CD4-positive, alpha-beta T cell (primary cell): ENCODE measurements at places on chromosomes 4 and X. TPM values are rescaled to one million over a fixed set of nuclear protein-coding genes. Genes with fewer than 3 reads are reported as not detected.

GRCh38 chrX:17413228-17413627, 38.2 kb downstream of the NHS start:
- H3K4me1 ChIP-seq, result no peaks in the 10 kb centered on the region
- no peak for DNase-seq
- H3K4me3 ChIP-seq, result no peak overlapping the region
- H3K27ac ChIP-seq, result no peak overlapping the region
- no peaks in the 10 kb centered on the region for H3K36me3 ChIP-seq

- no peaks in the 10 kb centered on the region for H3K4me1 ChIP-seq
- H3K36me3 ChIP-seq, result no peaks in the 10 kb centered on the region
- H3K27ac ChIP-seq, result no peak overlapping the region
- H3K27me3 ChIP-seq, result no peaks in the 10 kb centered on the region
- H3K4me3 ChIP-seq, result no peak overlapping the region
Observed at GRCh38 chr4:150495550-150495949, 86.4 kb upstream of the MAB21L2 start.

DNA sequence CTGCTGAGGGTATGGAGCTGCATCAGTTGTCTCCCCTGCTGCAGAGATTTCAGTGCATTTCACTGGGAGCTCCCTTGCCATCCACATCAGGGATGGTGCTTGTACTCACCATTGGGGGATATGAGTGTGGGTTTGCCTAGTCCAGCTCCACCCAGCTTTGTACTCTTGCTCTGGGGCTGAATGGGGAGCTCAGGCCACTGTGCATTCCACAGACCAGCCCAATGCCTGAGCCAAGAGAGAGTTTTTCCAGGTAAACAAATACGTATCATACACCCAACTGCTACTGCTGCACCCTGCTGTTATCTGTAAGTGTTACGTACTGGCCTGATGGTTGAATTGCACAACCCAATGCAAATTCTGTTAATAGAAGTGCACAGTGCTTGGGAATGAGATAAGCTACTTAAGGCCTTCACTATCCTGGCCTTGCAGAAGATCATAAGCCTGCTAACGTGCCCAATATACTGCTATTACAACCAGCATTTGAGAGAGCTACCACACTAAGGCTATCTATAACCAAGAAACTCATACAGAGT, 205.0 kb upstream of the DMD start:
- H3K36me3 ChIP-seq, result no peaks in the 10 kb centered on the region
- DNase-seq, result no peak
- H3K4me1 ChIP-seq, result no peaks in the 10 kb centered on the region
- H3K27ac ChIP-seq, result no peak overlapping the region

DNA sequence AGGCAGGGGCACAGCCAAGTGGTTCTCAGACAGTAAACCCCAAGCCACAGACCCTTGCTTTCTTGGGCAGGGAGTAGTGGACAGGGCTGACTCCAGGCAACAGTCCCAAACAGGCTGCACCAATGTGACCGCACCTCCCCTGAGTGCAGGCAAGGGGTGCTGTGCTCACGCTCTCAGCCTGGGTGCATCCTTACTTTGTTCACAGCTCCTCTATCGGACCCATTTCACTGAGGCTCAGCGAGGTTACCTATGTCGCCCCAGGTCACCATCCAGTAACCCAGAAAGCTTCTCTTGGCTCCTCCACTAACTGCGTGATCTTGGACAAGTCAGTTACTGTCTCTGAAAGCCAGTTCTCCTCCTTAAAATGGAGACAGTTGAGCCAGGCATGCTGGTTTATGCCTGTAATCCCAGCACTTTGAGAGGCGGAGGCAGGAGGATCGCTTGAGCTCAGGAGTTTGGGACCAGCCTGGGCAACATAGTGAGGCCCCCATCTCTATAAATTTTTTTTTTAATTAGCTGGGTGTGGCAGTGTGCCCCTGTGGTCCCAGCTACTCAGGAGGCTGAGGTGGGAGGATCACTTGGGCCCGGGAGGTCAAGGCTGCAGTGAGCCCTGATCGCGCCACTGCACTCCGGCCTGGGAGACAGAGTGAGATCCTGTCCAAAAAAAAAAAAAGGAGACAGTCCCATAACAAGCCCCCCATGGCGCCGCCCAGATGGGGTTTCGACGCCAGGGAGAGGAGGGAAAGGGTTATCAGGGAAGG, 823 bp upstream of the MAN2B2 start:
- peaks cover 24% of the 10 kb centered on the region for H3K36me3 ChIP-seq
- H3K27me3 ChIP-seq, result no peaks in the 10 kb centered on the region
- H3K4me3 ChIP-seq, result peak overlapping the region; percentile 98

- H3K4me3 ChIP-seq, result no peak overlapping the region
- no peaks in the 10 kb centered on the region for H3K27me3 ChIP-seq
Observed at GRCh38 chr4:104743215-104743653, 248.5 kb upstream of the CXXC4 start.

DNA sequence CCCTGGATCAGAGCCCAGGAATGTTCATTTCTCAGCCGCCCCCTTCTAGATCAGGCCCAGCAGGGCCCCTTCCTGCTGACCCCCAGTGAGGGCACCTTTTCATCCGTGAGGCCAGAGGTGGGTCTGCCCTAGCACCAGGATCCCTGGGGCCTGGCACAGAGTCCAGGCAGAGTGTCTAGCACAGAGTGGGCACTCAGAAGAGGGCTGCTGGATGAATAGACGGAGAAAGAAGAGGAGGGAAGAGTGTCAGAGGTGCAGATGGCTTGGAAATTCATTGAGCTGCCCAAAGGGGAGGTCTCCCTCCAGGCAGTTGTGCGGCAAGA, 106.5 kb downstream of the CPZ start:
- H3K27ac ChIP-seq, result no peak overlapping the region
- no peak for DNase-seq

The FMR1NB gene
- not detected for total RNA-seq
